Skin of body (tissue), 3 donors: ENCODE measurements at places on chromosomes 5 and 9. TPM values are rescaled to one million over a fixed set of nuclear protein-coding genes. Genes with fewer than 3 reads are reported as not detected.

QRFP gene
- total RNA-seq = not detected

ECSCR gene
- 11.9 TPM for total RNA-seq

- no peak for DNase-seq
Observed at GRCh38 chr5:88678770-88679381, 204.1 kb downstream of the MEF2C start.

GRCh38 chr9:89996116-89996515 is 391.3 kb downstream of the GADD45G start:
- DNase-seq = no peak

GRCh38 chr9:102114557-102114956 is 376.1 kb upstream of the GRIN3A start:
- DNase-seq = no peak

DNA sequence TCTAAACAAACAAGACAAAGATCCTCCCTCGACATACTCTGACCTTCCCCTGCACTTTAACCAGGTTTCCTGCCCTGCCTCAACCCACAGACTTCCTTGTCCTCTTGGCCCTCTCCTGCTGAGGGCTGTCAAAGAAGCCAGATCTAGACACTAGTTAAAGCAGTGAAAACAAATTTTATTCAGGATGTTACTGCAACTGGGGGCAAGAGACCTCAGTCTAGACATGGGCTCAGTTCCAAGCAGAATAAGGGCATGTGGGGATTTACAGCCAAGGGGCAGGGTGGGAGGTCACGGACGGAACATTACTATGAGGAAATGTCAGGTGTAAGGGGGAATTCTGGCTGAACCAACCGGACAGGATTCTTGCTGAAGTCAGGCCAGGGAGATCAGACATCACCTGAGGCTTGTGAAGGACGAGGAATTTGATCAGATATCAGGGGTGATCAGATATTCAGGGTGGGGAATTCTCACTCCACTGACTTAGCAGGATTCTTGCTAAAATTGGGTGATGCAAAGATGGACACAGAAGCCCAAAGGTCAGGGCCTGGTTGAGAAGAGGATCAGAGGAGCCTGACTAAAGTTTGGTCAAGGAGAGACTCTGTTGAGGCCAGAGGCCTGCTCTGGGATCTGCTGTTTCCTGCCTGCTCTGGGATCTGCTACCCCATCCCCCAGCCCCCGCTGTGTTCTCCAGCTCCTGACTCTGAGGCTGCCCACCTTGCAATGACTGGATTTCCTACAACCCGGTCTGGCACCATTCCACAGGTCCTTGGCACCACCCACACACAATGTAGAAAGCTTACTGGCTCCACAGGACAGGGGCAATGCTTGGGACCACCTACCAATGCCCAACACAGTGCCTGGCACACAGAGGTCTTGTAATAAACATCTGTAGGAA is 21.5 kb downstream of the GABBR2 start:
- no peak for DNase-seq

- DNase-seq = no peak
Observed at GRCh38 chr5:40720069-40720468, 35.7 kb downstream of the TTC33 start.

DNA sequence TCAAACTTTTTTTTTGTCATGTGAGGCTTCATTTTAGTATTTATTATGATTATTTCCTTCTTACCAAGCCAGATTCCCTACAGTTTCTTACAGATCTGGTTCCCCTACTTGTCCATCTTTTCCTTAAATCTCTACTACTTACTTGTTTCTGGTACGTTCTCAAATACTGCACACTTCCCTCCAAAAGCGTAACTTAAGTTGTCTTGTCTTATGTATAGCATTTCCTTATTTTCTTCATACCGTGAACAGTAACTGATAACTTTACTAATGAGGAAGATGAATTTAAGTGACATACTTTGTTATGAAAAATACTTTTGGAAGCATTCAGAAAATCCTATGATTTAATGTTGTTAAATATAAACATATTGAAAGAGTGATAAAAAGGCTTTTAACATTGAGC is 67.3 kb downstream of the PARP8 start:
- no peak for DNase-seq

- DNase-seq = no peak
Observed at GRCh38 chr5:180160789-180161188, 48.2 kb downstream of the RASGEF1C start.

GRCh38 chr5:55030220-55030619 is 6.2 kb downstream of the GZMK start:
- DNase-seq = no peak
